ENCODE measurements at places on chromosomes 4 and X.

- H3K36me3 ChIP-seq, result no peaks in the 10 kb centered on the region
- H3K4me3 ChIP-seq, result no peak overlapping the region
- no peaks in the 10 kb centered on the region for H3K27me3 ChIP-seq
- H3K27ac ChIP-seq, result no peak overlapping the region
- no peaks in the 10 kb centered on the region for H3K4me1 ChIP-seq
These were observed 517.4 kb downstream of the FAT4 start for GRCh38 chr4:125832161-125832560.

- no peak overlapping the region for H3K4me3 ChIP-seq
- H3K27me3 ChIP-seq, result peaks cover 6% of the 10 kb centered on the region
- H3K36me3 ChIP-seq, result no peaks in the 10 kb centered on the region
- no peaks in the 10 kb centered on the region for H3K4me1 ChIP-seq
- no peak overlapping the region for H3K27ac ChIP-seq
These were observed 5.5 kb downstream of the RPS6KA6 start for GRCh38 chrX:84182516-84182915.

GRCh38 chr4:187921946-187922623, 73.5 kb upstream of the ZFP42 start:
- no peak overlapping the region for H3K4me3 ChIP-seq
- DNase-seq, result no peak
- H3K4me1 ChIP-seq, result no peaks in the 10 kb centered on the region
- no peaks in the 10 kb centered on the region for H3K27me3 ChIP-seq

DNA sequence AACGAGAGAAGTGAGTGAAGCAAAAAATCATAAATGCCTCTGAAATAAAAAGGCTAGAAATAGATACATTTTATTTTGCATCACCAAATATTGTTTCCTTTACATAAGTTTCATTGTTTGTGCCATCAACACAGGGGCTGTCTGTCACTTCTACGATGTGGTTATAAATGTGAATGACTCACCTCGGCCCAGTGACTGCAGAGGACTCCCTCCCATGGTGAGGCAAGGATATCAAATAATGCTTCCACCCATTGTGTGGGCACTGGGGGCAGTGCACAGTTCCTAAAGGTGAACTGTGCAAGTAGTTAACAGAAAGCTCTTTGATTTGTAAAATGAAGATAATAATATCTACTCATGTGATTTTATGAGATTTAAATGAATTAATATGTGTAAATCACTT, 230.3 kb upstream of the NEIL3 start:
- DNase-seq, result no peak
- H3K4me3 ChIP-seq, result no peak overlapping the region
- no peaks in the 10 kb centered on the region for H3K27me3 ChIP-seq
- no peak overlapping the region for H3K27ac ChIP-seq
- H3K36me3 ChIP-seq, result no peaks in the 10 kb centered on the region

DNA sequence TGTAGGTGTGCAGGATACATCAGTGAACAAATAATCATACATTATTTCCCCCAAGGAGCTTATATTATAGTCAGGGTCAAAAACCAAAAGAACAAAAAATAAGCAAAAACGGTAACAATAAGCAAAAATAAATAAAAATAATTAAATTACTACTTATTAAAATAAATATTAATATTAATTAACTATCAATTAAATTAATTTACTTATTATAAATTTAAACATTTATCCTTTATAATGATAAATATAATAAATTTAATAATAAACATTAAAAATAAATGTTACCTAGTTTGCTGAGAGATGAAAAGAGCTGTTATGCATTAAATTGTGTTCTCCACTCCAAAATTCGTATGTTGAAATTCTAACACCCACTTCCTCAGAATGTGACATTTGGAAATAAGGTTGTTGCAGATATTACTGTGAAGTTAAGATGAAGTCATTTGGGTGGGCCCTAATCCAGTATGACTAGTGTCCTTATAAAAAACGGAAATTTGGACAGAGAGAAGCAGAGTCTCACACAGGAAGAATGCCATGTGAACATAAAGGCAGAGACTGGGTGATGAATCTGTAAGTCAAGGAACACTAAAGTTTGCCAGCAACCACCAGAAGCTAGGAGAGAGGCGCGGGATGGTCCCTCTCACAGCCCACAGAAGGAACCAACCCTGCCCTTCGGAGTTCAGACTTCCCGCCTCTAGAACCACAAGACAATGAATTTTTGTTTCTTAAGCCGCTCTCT, 67.2 kb upstream of the IBSP start:
- H3K4me3 ChIP-seq, result no peak overlapping the region
- DNase-seq, result no peak
- H3K27me3 ChIP-seq, result no peaks in the 10 kb centered on the region
- H3K27ac ChIP-seq, result no peak overlapping the region
- no peaks in the 10 kb centered on the region for H3K36me3 ChIP-seq

DNA sequence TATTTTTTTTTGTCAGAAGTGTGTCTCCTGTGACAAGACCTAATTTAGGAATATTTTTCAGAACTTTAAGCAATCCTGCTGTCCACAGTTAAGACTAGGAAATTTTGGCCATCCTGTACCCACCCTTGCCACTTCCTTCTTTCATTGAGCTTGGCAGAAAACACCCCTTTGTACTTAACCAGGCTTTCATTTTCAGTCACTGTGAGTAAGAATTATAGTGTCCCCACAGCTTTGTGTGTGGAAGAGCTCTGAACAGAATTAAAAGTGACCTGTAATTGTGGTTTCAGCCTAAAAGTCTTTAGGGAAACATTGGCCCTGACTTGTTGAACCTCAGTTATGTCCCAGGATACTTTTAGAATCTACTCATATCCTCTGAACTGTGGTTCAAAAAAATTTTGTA, 153.7 kb upstream of the BMP3 start:
- H3K27ac ChIP-seq, result no peak overlapping the region
- H3K4me3 ChIP-seq, result no peak overlapping the region
- no peak for DNase-seq
- H3K27me3 ChIP-seq, result no peaks in the 10 kb centered on the region
- H3K4me1 ChIP-seq, result no peaks in the 10 kb centered on the region
- H3K36me3 ChIP-seq, result no peaks in the 10 kb centered on the region

- H3K27me3 ChIP-seq, result no peaks in the 10 kb centered on the region
- no peaks in the 10 kb centered on the region for H3K36me3 ChIP-seq
- H3K4me1 ChIP-seq, result no peaks in the 10 kb centered on the region
- no peak overlapping the region for H3K4me3 ChIP-seq
- H3K27ac ChIP-seq, result no peak overlapping the region
- DNase-seq, result no peak
These were observed 228.0 kb downstream of the RASL11B start for GRCh38 chr4:53089936-53090729.

GRCh38 chr4:127538016-127538415, 94.7 kb upstream of the INTU start:
- no peak overlapping the region for H3K27ac ChIP-seq
- no peaks in the 10 kb centered on the region for H3K27me3 ChIP-seq
- no peaks in the 10 kb centered on the region for H3K4me1 ChIP-seq
- no peaks in the 10 kb centered on the region for H3K36me3 ChIP-seq
- DNase-seq, result no peak
- H3K4me3 ChIP-seq, result no peak overlapping the region

- no peaks in the 10 kb centered on the region for H3K27me3 ChIP-seq
- H3K4me3 ChIP-seq, result no peak overlapping the region
- DNase-seq, result no peak
- no peak overlapping the region for H3K27ac ChIP-seq
- no peaks in the 10 kb centered on the region for H3K36me3 ChIP-seq
These were observed 357.5 kb downstream of the RAPGEF2 start for GRCh38 chr4:159460371-159460770.

GRCh38 chrX:32269866-32270265, 941.5 kb downstream of the DMD start:
- no peak overlapping the region for H3K4me3 ChIP-seq
- H3K36me3 ChIP-seq, result no peaks in the 10 kb centered on the region
- H3K4me1 ChIP-seq, result no peaks in the 10 kb centered on the region
- no peak overlapping the region for H3K27ac ChIP-seq

- no peak for DNase-seq
- no peaks in the 10 kb centered on the region for H3K36me3 ChIP-seq
- no peak overlapping the region for H3K27ac ChIP-seq
- peaks cover 4% of the 10 kb centered on the region for H3K4me1 ChIP-seq
- H3K4me3 ChIP-seq, result no peak overlapping the region
- H3K27me3 ChIP-seq, result no peaks in the 10 kb centered on the region
These were observed 92.2 kb upstream of the TRIM2 start for GRCh38 chr4:153112041-153112441.

- no peak overlapping the region for H3K27ac ChIP-seq
- no peaks in the 10 kb centered on the region for H3K36me3 ChIP-seq
- peaks cover 27% of the 10 kb centered on the region for H3K27me3 ChIP-seq
- H3K4me3 ChIP-seq, result no peak overlapping the region
- no peaks in the 10 kb centered on the region for H3K4me1 ChIP-seq
These were observed 54.2 kb downstream of the PLAC1 start for GRCh38 chrX:134603806-134604700.

DNA sequence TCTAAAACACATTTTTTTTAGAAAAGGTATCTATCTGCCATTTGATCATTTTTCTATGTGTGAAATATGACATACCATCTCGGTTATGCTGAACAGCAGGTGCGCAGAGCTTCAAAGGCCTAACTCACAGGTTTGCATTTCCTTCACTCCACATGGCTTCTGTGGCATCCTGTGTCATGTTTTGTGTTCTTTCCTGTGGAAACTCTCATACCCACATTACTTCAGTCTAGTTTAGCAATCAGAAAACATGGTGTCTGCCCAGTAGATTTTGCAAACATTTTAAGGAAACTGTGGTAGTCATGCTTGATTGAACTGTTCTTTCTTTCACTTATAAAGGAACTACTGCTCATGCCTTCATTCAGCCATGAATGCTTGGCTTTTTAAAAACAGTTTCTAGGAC, 11.3 kb upstream of the ARAP2 start:
- H3K27me3 ChIP-seq, result no peaks in the 10 kb centered on the region
- H3K36me3 ChIP-seq, result no peaks in the 10 kb centered on the region
- no peak overlapping the region for H3K27ac ChIP-seq
- no peaks in the 10 kb centered on the region for H3K4me1 ChIP-seq

DNA sequence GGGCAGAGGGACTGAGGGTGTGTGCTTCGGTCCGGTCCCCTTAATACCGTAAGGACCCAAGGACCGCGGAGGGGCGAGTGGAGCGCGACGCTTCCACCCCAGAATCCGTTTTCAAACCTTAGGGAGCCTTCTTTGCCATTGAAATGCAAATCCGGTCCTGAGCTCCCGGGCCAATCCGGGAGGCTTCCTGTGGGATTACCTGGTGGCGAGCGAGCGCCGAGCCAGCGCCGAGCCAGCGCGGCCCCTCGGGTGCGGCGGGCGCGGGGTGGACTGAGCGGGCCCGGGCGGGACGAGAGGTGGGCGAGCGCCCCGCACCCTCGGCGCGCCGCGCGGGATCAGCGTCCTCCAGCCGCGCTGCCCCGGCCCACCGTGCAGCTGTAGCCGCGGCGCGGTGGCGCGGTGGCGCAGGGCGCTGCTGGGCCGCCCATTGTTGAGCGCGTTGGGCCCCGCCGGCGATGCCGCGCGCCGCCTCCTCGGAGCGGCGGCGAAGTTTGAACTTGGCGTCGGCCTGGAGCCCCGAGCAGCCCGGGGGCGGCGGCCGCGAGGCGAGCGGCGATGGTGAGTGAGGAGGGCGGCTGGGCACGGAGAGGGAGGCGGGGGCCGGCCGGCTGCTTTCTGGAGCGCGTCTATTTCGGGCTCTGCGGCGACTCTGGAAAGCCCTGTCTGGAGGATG, 208.7 kb downstream of the SOWAHB start:
- no peak for DNase-seq
- peak overlapping the region; percentile 83 for H3K4me3 ChIP-seq
- H3K36me3 ChIP-seq, result no peaks in the 10 kb centered on the region
- H3K27me3 ChIP-seq, result no peaks in the 10 kb centered on the region
- H3K27ac ChIP-seq, result peak overlapping the region; percentile 95

- H3K36me3 ChIP-seq, result peaks cover 4% of the 10 kb centered on the region
- DNase-seq, result no peak
- no peaks in the 10 kb centered on the region for H3K4me1 ChIP-seq
- no peak overlapping the region for H3K27ac ChIP-seq
- no peaks in the 10 kb centered on the region for H3K27me3 ChIP-seq
These were observed 706.1 kb upstream of the EPHA5 start for GRCh38 chr4:66376396-66376795.

- H3K4me3 ChIP-seq, result no peak overlapping the region
- no peak overlapping the region for H3K27ac ChIP-seq
- DNase-seq, result no peak
- H3K27me3 ChIP-seq, result peaks cover 55% of the 10 kb centered on the region
These were observed 14.7 kb downstream of the RTL9 start for GRCh38 chrX:110373310-110373709.

- no peak for DNase-seq
- no peaks in the 10 kb centered on the region for H3K27me3 ChIP-seq
- no peak overlapping the region for H3K4me3 ChIP-seq
- H3K4me1 ChIP-seq, result no peaks in the 10 kb centered on the region
These were observed 6.8 kb downstream of the SEPTIN6 start for GRCh38 chrX:119686087-119686691.

- H3K36me3 ChIP-seq, result no peaks in the 10 kb centered on the region
- peak overlapping the region; percentile 33 for H3K27ac ChIP-seq
- peak; percentile 40 for DNase-seq
- H3K4me1 ChIP-seq, result no peaks in the 10 kb centered on the region
- H3K27me3 ChIP-seq, result no peaks in the 10 kb centered on the region
These were observed 53.7 kb downstream of the LNX1 start for GRCh38 chr4:53537606-53538005.

- no peak overlapping the region for H3K4me3 ChIP-seq
- no peaks in the 10 kb centered on the region for H3K27me3 ChIP-seq
- no peak overlapping the region for H3K27ac ChIP-seq
These were observed 41.7 kb downstream of the ITM2A start for GRCh38 chrX:79325263-79325958.

DNA sequence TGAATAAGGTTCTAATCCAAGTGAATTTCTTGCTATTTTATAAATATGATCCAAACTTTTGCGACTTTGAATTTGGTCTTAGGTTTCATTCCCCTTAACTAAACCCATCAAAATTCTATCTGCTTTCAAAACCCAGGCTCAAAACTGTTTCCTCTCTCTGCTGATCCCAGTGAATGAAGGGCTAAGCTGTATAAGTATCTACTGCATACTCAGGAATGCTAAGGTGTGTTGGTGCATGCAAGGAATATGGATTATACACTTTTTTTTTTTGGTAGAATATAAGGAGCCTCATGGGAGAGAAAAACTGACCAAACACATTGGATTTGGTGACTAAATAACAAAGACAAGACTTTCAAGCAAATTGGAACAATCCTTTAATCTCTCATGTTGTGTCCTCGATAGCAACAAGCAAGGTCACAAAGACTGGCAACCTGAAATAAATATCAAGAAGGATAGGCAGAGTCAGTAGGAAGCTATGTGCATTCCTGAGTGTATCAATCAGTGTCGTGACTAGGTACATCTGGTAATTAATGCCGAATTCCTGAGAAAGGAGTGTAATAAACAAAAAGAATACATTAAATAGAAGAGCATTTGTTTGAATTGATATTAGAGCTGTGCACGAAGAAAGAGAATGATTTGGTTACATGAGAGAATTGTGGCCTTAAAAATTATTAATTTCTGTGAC, 74.3 kb upstream of the KCTD8 start:
- DNase-seq, result no peak
- no peaks in the 10 kb centered on the region for H3K36me3 ChIP-seq
- H3K4me3 ChIP-seq, result no peak overlapping the region
- no peaks in the 10 kb centered on the region for H3K27me3 ChIP-seq
- H3K4me1 ChIP-seq, result no peaks in the 10 kb centered on the region
- H3K27ac ChIP-seq, result no peak overlapping the region

Measured in breast epithelium (tissue), 4 donors.